ENCODE measurements at places on chromosomes 6 and 20.

DNA sequence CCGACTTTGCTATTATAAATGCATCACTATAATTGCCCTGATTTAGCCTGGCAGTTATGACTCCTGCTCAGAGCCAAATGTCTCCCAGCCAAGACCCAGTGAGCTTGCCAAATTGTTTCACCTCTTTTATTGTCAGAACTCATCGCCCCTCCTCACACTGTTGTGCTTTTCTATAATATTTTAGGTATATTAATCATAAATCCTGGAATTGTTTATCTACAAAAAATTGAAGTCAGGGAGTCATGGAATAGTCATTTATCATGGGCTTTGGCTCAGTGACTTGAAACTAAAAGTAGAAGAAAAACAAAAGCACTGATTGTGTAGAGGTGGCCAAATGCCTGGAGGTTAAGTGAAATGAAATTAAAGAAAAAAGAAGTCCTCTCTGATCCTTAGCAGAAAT, 85.6 kb downstream of the PFDN4 start:
- DNase-seq: no peak

GRCh38 chr20:43040427-43040826, 149.3 kb downstream of the PTPRT start:
- DNase-seq: no peak

DNA sequence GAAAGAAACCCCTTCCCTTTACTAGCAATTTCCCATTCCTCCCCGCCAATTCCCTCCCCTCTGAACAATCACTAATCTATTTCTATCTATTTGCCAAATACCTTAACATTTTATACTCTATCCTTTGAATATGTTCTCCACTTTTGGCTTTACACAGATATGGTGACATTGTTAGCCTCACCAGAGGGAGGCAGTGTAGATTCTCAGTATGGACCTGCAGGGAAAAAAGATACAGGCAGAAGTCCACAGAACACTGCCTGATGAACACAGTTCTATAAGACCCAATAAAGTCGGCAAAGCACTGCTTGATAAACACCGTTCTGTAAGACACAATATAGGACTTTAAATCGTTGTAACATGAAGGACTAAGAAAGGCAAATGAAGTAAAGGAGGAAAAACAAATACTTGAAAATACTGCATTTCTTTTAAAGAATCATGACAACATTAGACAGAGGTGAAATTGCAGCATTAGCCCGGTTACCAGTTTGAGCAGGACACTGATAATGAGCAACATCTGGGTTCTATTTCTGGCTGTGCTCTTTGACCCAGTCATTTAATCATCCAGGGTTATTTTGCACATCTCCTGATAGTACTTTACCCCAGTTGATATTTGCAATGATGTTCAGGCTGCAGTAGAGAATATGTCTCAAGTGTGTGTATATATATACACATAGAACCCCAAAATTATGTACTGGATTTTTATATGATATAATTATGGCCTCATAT, 296.8 kb downstream of the UTRN start:
- DNase-seq: no peak

GRCh38 chr6:167977717-167978467, 19.6 kb upstream of the KIF25 start:
- no peak for DNase-seq

GRCh38 chr6:50288881-50289280, 239.2 kb upstream of the DEFB112 start:
- no peak for DNase-seq

- no peak for DNase-seq
These were observed 107.5 kb downstream of the TMEM170B start for GRCh38 chr6:11645016-11645415.

DNA sequence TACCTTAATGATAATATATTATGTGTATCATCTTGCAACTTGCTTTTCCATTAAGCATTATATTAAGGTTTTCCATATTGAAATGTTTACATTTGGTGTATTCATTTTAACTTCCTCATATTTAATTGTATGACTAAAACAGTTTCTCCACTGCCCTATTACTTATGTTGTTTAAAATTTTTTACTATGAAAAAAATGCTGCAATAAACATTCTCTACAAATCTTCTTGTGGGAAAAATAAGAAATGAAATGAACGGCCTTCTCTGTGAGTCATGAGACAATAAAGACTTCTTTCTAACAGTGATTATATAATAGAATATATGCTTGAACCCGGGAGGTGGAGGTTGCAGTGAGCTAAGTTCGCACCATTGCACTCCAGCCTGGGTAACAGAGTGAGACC, 25.5 kb downstream of the FASTKD5 start:
- DNase-seq: no peak

DNA sequence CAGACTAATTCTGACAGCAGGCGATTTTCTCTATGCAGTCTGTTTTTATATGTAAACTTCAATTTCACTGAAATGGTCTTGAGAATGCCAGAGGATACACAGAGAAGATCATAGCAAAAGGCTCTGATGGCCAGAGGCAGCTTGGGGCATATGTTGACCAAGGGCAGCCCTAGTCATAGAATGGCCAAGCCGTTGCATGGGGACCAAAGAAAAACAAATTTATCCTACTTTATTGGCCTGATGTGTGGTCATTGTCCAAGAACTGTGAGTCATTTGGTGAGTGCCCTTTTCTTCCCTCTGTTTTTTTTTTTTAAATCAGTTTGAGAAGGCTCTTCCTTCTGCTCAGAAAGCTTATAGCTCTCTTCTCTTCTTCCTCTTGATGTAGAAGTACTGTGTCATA, 5.8 kb downstream of the HDGFL1 start:
- no peak for DNase-seq

- no peak for DNase-seq
These were observed 271.2 kb upstream of the TAB2 start for GRCh38 chr6:149046164-149046821.

- no peak for DNase-seq
These were observed 382.3 kb downstream of the CD83 start for GRCh38 chr6:14499841-14500240.

DNA sequence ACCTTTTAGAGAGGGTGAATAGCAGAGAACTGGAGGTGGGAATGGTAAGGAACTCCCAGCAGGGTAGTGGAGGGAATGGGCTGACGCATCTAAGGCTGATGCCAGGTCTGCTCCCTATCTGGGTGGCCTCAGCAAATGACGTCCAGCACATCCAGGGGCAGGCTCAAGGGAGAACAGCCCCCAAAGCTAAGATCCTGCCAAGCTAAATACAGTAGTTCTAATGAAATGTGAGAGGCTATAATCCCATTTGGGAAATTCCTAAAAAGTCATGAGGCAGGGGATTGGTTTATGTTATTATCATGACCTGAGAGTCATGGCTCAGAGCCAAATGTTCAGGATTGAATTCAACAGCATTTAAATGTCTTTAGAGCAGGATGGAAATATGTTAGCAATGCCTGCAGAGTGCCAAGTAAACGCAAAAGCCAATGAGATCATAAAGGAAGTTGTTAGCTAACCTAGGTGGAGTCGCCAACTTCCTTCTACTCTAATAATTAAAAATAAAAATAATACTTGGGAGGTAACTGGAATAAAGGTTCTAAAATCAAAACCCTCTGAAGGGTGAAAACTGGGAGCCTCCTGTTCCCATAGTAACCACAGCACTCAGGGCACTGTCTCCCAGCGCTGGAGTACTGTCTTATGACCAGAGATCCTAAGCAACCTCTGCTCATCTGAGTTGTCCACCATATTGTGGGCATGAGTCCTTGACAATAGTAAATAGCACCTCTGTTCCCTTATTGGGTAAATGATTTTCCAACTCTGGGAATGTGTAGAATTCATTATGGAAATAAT, 34.8 kb downstream of the IYD start:
- DNase-seq: no peak

DNA sequence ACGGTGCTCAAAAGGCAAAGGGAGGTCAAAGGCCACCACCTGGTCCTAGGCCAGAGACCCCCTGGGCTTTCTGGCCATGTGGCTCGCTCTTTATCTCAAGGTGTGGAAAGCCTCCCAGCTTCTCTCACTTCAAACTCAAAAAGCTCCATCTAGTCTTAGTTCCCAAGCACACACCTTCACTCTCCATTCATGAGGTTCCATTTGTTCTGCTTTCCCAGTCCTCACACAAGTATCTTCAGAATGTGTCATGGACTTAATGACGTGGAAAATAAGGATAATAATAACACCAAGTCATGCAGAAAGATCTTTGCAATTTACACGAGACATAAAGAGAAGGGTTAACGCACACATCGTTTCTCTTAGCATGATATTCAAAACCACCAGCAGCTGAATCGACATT, 219.3 kb downstream of the GMDS start:
- DNase-seq: no peak

DNA sequence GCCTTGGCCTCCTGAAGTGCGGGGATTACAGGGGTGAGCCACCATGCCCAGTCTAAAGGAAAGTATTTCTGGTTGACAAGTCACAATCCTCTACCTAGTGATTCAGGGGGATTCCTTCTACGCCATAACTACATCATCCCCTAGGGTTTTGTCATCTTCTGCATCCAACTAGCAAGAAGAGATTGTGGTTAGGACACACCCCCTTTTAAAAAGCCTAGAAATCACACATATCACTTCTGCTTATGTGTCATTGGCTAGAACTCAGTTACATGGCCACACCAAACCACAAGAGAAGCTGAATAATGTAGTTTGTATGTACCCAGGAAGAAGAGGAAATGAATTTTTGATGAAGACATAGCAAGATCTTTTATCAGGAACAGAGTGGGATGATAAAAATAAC, 14.7 kb upstream of the CHD6 start:
- DNase-seq: no peak

- DNase-seq: no peak
These were observed 27.0 kb upstream of the ADGRF5 start for GRCh38 chr6:46948699-46949098.

DNA sequence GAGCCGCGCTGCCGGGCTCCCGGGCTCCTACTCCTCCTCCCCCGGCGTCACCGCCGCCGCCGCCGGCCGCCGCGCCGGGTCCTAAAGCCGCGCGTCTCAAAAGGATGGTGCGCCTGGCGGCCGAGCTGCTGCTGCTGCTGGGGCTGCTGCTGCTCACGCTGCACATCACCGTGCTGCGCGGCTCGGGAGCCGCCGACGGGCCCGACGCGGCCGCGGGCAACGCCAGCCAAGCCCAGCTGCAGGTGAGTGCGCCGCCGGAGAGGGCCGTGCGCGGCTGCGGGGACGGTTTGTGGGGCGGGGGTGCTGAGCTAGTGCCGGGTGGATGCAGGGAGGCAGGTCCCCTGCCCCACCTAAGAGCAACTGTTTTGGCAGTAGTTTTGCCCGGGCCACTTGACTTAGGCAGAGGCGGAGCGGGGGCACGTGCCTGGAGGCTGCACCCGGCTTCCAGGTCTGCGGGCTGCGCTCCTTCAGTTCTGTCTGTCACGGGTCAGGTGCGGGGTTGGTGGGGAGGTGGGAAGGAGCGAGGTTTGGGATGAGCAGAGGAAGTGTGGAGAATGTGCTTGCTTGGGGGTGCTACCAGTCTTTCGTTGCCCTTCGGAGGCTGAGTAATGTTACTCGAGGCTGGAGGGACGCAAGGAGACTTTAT, 722 bp downstream of the ISM1 start:
- DNase-seq: no peak

- DNase-seq: no peak
These were observed 254.7 kb downstream of the SMOC2 start for GRCh38 chr6:168695701-168696100.

GRCh38 chr20:50071039-50071888, 41.7 kb downstream of the UBE2V1 start:
- DNase-seq: peak; percentile 96

GRCh38 chr6:53369876-53370515, 21.2 kb upstream of the ELOVL5 start:
- no peak for DNase-seq

DNA sequence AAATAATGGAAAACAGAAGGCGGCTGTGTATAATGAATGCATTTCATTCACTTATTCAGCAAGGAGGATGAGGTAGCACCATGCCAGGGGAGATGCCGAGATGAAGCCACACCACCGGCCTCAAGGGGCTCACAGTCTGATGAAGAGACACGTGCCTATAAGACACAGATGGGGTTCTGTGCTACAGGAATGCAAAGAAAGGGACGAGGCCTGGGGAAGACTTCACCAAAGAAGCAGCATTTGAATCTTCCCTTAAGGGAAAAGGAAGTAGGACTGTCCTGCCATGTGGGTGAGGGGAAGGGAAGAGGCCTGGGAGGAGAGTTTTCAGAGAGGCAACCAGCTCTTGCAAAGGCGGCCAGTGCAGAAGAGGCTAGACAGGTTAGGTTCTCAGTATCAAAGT, 98.9 kb downstream of the PSMG4 start:
- no peak for DNase-seq

GRCh38 chr6:162710419-162710818, 17.1 kb downstream of the PRKN start:
- no peak for DNase-seq
